ENCODE measurements at places on chromosomes 2 and 18.

DNA sequence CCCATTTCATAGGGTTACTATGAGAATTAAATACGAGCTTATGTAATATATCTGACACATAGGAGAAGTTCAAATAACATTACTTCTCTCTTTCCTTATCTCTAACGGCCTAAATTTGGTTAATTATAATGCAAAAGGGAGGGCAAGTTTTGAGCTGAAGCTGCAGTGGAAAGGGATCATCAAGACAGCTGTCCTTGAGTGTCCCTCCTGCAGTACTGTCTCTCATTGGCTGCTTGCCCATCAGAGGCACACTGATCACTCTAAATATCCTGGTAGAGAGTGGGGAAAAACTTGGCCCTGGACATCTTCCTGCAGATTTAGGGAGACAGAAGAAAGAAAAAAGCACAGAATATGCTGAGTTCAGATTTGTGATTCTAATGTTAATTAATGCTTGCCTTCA is 186.0 kb downstream of the CAMKMT start:
- no peak for DNase-seq

DNA sequence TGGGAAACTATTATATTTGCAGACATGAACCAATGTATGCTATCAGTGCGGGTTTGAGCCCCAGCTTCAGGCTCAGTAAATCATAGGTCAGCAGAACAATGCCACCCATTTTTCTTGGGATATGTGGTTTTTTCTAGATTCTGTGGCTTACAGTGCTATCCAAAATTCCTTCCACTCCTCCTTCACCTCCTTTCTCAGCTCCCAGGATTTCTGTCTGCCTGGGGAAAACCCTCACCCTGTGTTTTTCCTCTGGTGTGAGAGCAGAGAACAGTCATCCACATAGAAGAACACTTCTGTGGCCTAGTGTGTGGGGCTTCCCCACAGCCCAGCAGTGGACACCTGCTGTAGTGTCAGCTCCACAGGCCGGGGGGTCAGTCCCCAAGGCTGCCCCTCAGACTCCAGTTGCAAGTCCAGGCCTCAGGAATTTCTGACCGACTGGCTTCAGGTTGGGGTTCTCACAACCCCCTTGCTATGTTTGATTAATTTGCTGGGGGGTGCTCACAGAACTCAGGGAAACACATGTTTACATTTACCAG is 238.2 kb downstream of the LDLRAD4 start:
- DNase-seq: no peak

GRCh38 chr18:62989195-62989594 is 273.9 kb downstream of the PHLPP1 start:
- no peak for DNase-seq

- DNase-seq: no peak
Measured at GRCh38 chr18:65671621-65672415, 79.0 kb upstream of the CDH7 start.

- no peak for DNase-seq
Measured at GRCh38 chr2:99867770-99868169, 274.6 kb downstream of the AFF3 start.

- peak; percentile 63 for DNase-seq
Measured at GRCh38 chr2:102806250-102806837, 44.5 kb downstream of the TMEM182 start.

DNA sequence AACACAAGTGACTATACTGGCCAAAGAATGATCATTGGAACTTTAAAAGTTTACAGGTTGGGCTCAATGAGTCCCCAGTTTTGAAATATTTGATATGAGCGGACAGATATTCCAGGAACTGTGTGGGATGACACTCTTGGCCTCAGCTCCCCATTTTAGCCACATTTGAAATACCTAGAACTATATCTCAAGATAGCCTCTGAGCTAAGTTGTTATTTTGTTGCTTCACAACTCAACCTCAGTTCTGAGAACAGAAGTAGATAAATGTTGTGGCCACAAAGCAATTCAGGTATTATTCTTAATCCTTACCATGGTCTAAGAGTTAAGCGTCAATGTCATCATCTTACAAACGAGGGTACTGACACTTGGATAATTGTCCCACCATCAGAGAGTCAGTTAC is 172.2 kb upstream of the SETBP1 start:
- no peak for DNase-seq

DNA sequence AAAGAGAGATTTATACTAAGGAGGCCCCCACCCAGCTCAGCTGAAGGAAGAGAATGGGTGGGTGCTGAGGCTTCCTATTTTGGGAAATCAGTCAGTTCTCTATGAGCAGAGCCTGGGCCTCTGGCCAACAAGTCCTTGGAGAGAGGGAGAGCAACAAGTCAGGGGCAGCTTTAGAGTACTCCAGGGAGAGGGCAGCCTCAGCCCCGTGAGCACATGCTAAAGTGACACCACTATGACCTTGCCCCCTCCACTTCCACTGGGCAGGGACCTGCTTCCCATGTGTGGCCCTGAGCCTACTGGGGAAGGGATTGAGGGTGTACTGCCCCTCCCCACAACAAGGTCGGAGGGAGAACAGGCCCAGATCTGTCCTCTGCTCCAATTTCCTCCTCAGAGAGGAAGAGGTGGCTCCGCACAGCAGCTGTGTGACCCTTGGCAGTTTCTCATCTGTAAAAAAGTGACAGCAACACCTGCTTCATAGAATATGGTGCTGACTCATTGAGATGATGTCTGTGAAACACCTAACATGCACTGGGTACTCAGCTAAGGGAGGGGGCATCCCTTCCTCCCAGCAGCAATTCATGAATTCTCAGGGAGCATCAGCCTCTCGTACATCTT is 72.9 kb downstream of the CLHC1 start:
- DNase-seq: no peak

DNA sequence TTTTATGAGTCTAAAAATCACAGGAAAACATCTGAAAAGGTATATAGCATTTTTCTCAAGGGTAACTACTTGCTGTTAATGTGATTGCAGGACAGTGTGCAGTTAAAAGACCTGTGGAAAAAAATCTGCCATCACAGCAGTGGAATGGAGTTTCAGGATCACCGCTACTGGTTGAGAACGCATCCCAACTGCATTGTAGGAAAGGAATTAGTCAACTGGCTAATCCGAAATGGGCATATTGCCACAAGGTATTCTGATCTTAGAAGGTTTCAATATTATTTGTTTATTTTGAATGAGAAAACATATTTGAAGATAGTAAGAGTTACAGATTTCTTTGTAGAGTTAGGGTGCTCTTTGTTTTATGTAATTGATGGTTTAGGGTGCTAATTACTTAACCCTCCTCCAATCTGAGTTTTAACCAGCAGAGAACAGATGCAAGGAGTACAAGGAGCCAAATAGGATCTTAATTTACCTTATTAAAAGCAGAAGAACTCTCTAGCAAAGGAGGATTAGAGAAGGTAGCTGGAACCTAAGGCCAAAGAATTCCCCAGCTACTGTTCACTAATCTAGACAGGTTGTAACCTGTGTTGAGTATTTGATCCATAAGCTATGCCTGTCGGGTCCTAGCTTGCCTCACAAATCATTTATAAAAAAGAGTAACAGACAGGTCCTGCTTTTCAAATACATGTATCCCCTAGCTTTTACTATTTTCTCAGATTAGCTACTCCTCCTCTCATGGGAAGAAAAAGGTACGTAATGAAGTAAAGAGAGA is 35.0 kb downstream of the PIKFYVE start:
- DNase-seq: no peak

DNA sequence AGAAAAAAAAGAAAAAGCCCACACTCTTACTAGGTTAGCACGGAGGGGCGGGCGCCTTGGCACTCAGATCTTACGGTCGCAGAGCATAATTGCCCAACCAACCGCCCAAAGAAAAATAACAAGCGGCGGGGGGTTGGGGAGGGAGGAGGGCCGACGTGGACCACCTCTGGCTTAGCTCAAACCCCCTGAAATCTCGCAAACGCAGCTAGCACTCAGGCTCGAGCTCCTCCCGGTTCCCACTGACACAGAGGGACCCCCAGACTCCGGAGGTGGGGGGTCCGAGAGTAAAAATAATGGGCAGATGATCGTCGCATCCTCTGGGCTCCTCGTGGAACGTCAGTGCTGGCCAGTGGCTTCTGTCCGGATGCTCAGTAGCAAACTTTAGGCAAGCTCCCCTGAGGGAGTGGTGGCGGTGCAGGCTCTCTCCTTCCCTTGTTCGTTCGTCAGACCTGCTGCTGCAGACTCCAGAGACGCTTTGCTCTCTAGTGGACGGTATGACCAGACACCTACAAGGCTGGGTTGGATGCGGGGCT is 12.0 kb downstream of the CATIP start:
- no peak for DNase-seq
